ENCODE measurements at places on chromosomes 16 and 17.

GRCh38 chr17:47843391-47843730 lies 2.3 kb upstream of the SCRN2 start:
- no peak for DNase-seq

DNA sequence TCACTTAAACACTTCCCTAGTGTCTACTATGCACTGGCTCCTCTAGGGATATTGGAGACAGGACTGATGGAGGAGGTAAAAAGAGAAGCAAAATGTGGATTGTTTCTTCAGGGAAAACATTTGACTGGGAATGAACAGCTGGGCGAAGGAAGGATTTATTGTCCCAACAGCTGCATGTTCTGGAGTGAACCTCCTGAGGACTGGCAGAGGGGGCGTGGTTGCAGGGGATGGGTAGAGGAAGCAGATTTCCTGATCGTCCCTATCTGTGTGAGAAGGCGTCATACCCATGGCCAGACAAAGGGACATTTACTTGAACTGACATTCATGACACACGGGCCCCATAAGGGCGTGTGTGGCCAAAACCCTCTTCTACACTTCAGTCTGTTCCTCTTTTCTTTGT lies 321.5 kb downstream of the MAP2K4 start:
- no peak for DNase-seq

- no peak for DNase-seq
Measured at GRCh38 chr17:67867591-67867990, 42.3 kb downstream of the BPTF start.

DNA sequence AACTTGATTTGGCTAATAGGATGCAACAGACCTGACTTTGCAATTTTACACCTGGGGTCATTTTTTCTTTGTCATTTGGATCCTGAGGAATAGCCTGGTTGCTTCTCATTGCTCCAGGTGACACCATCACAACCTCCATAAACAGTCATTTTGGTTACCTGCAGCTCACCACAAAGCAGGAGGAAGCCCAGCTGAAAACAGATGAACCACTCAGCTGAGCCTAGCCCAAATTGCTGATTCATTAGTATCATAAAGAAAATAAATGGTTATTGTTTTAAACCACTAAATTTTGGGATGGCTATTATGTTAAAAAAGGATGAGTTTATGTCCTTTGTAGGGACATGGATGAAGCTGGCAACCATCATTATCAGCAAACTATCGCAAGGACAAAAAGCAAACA lies 841.0 kb upstream of the EEF2KMT start:
- DNase-seq: no peak

GRCh38 chr16:67814567-67814966 lies 7.9 kb downstream of the TSNAXIP1 start:
- no peak for DNase-seq

- DNase-seq: no peak
Measured at GRCh38 chr17:77425791-77426641, 285.2 kb downstream of the SEC14L1 start.

DNA sequence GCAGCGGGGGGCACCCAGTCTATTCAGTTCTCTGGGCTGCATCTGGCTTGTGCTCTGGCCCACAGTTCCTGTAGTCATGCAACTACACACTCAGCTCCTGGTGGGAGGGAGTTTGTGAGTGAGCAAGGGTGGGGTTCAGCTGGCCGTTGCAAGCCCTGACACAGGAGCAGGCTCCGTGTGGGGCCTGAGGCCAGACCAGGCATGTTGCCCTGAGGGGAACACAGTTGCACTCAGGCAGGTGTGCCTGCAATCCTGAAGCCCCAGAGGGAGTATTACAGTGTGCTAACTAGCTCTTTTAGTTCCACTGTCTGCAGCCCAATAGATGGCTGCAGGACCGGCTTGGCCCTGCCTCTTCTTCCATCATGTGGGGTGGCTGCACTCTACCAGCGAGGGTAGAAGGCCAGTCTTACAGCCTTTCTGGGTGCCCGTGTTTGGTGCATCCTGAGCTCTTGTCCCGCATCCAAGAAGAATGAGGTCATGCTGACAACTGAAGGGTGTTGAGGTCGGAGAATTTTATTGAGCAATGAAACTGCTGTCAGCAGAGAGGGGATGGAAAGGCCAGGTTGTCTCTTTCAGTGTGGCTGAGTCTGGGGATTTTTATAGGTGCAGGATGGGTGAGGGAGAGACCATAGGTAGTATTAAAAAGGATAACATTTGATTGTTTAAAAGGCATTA lies 49.9 kb upstream of the ELAC2 start:
- no peak for DNase-seq

GRCh38 chr16:30409125-30410060 lies 2.0 kb downstream of the ZNF771 start:
- peak; percentile 93 for DNase-seq

GRCh38 chr16:23908790-23909189 lies 73.0 kb downstream of the PRKCB start:
- DNase-seq: no peak

DNA sequence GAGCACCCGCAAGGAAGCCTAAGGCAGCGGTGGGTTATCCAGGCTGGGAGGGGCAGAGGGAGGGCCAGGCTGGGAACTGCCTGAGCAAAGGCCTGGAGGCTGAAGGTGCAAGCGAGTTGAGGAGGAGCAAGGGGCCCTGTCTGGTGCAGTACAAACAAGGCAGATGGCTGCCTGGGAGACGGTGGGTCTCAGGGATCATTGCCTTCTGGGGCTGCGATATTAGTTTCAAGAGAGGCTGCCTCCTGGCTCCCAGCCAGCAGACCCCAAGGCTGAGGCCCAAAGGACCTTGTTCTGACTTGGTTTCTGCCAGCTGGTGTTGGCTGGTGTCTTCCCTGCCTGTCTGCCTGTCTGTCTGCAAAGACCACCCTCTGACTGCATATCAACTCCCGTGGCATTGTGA lies 154.0 kb downstream of the IRF8 start:
- no peak for DNase-seq

- DNase-seq: no peak
Measured at GRCh38 chr17:47763913-47764582, 31.0 kb downstream of the TBX21 start.

GRCh38 chr16:709566-710499 lies 4.2 kb upstream of the FBXL16 start:
- DNase-seq: no peak

DNA sequence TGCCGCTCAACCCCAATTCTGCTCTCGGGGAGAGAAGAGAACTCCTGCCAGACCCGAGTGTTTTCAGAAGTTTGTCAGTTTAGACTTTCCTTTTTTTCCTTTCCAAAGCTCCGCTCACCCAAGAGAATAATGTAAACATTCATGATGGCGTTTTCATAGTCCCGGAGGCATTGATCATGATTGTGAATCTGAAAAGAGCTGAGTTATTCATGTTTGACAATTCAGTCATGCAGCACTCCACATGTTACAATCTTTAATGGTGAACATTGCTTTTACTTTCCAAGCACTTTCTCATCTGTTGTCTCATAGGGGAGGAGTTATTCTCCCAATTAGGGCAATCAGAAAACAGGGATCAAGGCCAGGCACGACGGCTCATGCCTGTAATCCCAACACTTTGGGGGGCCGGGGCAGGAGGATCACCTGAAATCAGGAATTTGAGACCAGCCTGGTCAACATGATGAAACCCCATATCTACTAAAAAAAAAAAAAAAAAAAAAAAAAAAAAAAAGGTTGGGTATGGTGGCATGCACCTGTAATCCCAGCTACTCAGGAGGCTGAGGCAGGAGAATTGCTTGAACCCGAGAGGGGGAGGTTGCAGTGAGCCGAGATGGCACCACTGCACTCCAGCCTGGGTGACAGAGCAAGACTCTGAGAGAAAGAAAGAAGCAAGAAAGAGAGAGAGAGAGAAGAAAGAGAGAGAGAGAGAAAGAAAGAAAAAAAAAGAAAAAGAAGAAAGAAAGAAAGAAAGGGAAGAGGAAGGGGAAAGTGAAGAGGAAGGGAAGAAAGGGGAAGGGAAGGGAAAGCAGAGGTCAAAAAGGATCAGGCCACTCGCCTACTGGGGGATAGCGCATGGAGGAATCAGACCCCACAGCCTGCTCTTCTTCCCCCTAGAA lies 70.0 kb upstream of the TNRC6C start:
- no peak for DNase-seq

- DNase-seq: peak; percentile 56
Measured at GRCh38 chr17:49694847-49695697, 12.7 kb downstream of the SLC35B1 start.

DNA sequence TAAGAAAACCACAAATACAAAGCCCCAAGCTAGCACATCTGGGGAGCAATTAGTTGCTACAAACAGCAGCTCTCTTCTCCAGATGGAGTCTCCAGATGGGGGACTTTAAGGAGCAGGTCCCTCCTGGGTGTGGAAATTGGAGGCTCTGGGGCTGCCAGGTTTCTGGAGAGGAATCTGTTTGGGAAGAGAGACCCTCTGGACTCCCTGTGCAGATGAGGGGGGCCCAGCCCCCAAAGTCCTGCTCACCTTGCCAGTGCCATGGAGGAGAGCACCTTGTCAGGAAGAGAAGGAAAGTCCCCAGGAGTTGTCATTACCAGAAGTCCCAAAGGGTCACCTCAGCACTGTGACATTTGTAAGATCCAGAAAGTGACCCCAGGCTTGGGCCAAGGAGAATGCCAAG lies 14.8 kb downstream of the TEKT5 start:
- no peak for DNase-seq

- peak; percentile 81 for DNase-seq
Measured at GRCh38 chr17:45248132-45248957, 13.5 kb downstream of the SPATA32 start.

- peak; percentile 33 for DNase-seq
Measured at GRCh38 chr16:19639986-19640421, 78.0 kb downstream of the KNOP1 start.

DNA sequence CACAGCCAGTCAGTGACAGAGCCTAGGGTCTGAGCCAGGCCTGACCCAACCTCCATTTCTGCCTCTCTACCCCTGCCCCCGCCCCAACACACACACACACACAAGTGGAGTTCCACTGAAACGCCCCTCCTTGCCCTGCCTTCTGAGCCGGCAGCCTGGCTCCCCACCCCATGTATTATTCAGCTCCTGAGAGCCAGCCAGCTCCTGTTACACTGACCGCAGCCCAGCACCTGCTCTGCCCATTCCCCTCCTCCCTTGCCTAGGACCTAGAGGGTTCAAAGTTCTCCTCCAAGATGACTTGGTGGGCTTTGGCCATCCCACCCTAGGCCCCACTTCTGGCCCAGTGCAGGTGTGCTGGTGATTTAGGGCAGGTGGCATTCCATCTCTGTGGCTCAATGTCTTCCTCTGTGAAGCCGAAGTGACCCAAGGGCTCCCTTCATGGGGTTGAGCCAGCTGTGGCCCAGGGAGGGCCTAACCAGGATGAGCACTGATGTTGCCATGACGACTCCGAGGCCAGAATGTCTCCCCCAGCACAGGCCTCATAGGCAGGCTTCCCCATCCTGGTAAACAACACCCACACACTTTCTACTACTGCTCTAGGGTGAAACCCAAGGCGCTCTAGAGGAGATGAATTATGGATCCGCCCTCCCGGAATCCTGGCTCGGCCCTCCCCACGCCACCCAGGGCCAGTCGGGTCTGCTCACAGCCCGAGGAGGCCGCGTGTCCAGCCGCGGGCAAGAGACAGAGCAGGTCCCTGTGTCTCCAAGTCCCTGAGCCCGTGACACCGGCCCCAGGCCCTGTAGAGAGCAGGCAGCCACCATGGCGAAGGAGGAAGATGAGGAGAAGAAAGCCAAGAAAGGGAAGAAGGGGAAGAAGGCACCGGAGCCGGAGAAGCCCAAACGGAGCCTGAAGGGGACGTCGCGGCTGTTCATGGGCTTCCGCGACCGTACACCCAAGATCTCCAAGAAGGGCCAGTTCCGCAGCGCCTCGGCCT lies 9.7 kb downstream of the MYO15A start:
- no peak for DNase-seq

DNA sequence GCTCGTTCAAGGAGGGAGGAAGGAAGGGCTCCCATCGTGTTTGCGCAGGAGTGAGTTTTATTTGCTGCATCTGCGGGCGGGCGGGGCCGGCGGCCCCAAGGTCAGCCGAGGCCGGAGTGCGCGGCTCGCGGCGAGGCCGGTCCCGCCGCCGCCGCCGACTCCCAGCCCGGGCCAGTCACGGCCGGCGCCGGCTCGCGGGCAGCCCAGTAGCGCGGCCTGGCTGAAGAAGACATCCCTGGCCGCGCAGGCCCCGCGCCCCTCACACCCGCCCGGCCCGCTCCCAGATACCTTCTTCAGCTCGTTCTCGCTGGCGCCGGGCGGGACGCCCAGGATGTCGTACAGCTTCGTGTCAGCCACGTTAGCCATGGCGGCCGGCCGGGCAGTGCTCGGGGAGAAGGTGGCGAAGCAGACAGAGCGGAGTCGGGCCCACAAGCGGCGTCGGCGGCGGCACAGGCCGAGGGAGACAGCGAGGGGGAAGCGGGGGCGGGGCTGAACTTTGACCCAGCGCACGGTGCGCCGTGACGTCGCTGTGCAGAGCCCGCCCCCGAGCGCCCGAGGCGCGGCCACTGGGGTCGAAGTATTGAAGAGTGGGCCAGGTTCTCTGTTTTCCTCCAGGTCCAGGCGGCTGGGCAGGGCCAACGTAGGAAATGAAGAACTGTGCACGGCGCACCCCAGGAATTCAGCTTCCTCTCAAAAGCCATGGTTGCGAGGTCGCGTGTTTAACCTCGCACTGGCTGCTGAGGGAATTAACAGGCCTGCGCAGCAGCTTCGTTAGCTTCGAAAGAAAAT lies at the start of gene DNAJA2:
TSS of gene DNAJA2 (minus strand) at position 468 of the 789 bp plus-strand sequence. CDS start at position 366, 102 bp downstream.
- peak; percentile 87 for DNase-seq

- DNase-seq: no peak
Measured at GRCh38 chr17:8904201-8904600, 36.7 kb upstream of the PIK3R6 start.

- no peak for DNase-seq
Measured at GRCh38 chr16:56108056-56108471, 83.2 kb upstream of the GNAO1 start.

DNA sequence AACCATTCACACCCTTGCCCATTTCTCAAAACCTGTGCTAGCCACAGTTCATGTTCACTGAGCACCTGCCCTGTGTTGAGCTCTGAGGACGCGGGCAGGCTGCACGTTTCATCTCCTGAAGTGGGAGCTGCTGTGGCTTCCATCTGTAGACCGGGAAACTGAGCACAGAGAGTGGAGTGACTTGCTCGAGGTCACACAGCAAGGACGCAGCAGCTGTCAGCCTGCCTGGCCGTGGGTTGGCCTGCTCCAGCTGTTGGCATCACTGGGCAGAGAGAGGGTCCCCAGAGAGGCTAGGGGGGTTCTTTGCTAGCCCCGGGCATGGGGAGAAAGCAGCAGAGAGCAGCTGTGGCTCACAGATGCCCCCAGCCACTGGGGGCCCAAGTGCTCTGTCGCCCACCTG lies 28.8 kb downstream of the ZFPM1 start:
- no peak for DNase-seq

GRCh38 chr17:77544347-77545110 lies 403.8 kb downstream of the SEC14L1 start:
- no peak for DNase-seq

DNA sequence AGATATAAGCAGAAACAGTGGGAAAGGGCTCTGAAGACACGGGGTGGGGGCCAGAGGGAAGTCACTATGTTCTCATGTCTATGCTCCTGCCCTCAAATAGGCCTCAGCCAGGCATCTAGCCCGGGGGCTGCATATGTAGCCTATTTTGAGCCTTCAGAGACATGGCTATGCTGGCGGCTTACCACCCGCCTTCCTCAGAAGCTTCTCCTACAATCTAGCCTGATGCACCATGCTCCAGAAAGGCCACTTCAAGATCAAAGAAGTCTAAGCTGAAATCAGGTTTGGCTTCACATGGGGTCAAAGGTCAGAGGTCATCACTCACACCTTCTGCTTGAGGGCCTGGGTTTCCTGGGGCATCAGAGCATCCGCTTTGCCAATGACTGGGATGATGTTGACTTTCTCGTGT lies 1.6 kb downstream of the SEPTIN1 start:
- no peak for DNase-seq
